ENCODE measurements at places on chromosomes 12 and 14.

DNA sequence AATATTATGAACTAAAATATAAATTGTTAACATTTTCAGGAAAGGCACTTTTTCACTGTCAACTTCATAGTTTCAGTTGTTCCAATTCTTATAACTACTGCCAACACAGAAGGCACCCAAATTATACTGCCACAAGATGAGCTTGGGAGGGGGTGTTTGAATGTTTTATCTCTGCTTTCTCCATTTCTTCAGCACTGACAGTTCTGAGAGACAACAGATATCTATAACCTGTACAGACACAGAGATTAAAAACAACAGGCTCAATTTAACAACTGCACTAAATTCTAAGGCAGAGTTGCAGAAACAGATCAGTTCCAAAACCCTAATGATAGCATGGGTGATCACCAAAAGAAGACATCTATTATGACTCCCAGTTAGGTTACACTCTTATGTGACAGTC is 12.8 kb downstream of the SCAF11 start:
- no peak for DNase-seq

DNA sequence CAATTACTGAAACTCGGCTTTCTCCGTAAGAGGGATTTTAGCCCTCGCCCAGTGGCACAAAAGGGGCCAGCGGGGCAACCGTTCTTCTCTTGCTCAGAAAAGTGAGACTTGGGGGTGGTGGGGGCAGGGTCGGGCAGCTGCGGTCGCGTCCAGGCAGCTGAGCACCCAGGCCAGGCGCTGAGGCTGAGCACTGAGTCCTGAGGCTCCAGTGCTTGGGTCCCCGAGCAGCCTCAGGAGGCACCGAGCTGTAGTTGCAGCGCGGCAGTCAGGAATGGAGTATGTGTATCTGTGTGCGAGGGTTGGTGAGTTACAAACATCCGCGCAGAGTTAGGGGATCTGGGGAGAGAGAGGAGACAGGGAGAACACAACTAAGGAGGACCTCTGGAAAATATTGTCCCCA is 4.1 kb upstream of the HOXC6 start:
- no peak for DNase-seq

GRCh38 chr12:52473768-52474167 is at the start of gene KRT6C:
TSS of gene KRT6C (minus strand) at chr12:52473805. CDS start at chr12:52473737, 68 bp downstream.
- DNase-seq = no peak

DNA sequence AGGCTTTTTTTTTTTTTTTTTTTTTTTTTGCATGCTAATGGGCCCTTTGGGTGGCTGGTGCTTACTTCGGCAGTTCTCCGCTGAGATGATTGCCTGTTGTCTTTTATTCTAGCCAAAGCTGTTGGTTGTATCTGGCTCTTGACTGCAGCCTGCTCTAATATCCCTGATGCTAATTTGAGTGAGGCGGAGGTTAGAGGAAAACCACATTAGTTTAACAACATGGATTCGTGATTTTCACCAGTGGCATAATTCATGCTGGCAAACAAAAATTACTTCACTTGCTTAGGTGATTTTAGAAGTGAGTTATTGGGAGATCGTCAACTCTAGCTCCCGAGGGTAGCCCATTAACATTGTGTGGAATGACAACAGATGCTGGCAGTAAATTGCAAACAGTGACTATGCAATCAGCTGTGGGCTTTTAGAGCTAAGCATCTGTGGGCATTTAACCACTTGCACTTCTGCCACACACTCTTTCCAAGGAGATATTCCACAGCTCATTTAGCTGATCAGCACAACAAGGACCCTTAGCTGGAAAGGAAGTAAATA is 97.6 kb upstream of the ZDHHC17 start:
- DNase-seq = peak; percentile 9

GRCh38 chr12:47742253-47742825 is 16.3 kb downstream of the RAPGEF3 start:
- no peak for DNase-seq

DNA sequence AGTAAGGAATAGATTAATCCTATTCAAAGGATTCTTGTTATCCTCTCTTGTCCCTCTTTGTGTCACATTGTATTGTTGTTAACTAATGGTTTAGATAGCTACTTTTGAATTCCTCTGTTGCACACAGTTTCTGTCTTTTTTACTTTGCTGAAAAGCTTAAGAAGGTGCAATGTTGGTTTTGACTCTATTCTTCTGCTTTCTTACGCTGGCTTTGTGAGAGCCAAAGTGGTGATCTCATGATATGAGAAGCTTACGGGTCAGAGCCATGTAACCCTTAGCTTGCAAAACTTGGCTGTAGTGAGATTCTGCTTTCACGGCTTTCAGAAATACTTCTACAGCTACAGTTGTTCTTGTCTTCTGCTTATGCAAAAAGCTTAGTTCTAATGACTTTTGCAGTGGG is 239.7 kb downstream of the TRHDE start:
- DNase-seq = no peak

- no peak for DNase-seq
Measured at GRCh38 chr14:33568935-33569579, 381.8 kb downstream of the EGLN3 start.

DNA sequence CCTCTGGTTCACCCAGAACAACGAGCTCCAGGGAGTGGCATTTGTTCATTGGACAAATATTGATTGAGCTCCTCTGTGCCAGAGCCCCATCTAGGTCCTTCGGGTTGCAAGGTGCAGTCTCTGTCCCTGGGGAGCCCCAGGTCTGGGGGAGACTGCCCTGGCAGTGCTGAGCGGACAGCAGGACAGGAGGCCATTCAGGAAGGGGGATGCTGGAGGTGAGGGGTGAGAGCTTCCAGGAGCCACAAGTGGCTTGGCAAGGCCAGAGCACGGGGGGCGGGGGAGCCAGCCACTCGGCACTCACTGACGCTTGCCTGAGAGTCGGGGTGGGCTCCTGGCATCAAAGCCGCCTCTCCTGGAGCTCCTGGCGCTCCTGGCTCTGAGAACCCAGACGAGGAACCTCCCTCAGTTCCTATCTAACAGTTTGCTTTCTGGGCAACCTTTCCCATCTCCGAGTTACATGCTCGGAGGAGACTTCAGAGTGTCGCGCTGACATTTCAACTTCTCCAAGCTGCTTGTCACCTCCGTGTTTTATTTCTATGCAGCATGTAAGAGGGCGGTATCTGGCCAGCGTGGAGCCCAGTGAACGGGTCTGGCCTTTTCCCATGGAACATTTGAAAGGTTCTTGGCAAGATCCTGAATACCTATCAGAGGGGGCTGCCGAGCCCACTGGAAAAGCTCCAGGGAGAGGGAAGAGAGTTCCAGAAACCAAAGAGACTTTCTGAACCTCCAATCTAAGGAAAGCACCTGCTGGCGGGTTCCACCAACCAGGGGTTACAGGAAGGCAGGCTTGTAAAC is 62.0 kb upstream of the BCL11B start:
- DNase-seq = no peak

DNA sequence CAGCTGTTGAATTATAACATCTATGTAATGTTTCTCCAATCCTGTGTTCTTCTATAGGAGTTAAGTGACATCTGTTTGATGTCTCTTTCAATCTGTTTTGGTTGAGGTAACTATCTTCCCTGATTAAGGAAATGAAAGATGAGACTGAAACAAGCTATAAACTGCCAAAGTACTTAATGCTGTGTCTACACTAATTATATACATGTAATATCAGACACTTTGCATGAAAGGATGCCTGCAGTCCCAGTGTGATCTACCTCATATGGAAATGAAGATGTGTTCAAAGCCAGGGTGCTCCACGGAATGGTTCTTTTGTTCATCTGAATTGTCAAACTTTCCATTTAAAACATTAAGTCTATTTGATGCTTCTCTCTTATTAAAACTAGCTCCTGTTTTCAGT is 958.3 kb downstream of the GALC start:
- DNase-seq = no peak

GRCh38 chr14:55535516-55536203 is 44.3 kb upstream of the KTN1 start:
- DNase-seq = no peak

DNA sequence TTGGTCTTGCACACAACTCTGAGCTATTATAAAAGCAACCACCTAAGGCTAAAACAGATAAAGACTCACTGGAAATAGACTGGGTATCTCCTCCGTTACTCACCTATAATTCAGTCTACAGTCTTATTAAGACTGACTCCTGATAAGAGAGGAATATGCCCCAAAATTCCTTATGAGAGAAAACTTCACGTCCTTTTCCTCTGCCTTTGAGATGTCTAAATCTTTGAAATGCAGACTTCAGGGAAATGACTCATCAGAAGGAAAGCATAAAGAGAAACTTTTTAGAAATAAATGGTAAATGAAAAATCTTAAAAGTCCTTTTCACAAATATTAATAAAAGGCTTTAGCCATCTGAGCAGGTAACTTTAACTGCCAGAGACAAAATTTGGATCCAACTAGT is 187.5 kb upstream of the RTL1 start:
- DNase-seq = no peak

- no peak for DNase-seq
Measured at GRCh38 chr14:97283005-97283403, 485.8 kb downstream of the VRK1 start.

DNA sequence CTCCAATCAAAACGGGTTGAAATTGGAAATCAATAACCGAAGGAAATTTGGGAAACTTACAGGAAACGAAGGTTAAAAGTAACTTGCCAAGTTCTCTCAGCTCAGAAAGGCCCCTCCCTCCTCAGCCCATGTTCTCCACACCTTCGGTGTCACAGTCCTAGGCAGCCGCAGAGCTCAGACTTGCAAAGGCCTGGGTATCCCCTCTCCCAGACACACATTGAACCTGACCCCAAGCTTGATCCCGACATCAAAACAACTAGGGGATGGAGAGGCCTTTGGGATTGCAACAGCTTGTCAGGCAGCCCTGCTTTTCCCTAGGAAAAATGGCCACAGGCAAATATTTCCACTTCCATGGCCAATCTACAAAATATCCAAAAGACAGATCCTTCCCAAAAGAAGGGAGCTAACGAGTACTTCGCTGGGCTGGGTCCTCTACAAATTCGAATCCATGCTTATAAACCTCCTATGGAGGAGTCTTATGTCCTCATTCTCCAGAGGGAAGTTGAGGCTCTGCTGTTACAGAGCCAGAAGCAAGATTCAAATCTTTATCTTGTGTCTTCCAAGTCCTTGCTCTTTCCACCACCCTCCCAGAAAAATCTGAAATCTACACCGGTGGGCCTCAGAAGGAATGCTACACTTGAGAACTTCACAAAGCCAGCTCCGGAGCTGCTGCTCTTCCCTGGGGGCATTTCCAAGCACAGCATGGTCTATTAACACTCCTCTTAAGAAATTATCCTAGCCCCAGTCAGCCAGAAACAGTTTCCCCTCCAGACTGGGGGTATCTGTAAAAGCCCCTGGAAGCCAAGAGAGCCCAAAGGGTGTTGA is 35.7 kb upstream of the PNMA1 start:
- no peak for DNase-seq

DNA sequence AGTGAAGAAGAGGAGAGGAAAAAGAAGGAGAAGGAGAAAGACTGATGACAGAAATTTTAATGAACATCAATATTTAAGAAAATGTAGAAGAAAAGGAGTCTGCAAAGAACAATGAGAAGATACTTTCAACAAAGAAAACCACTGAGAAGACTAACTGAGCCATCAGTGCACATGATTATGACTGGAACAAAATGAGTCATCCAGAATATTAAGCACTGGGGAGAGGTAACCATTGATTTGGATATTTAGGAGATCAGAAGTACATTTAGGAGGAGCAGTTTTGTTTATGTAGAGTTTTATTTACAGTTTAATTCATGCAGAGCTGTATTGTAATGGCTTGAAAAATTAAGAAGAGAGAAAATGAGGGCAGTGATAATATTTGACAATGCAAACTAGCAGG is 159.1 kb downstream of the C12orf50 start:
- DNase-seq = no peak

DNA sequence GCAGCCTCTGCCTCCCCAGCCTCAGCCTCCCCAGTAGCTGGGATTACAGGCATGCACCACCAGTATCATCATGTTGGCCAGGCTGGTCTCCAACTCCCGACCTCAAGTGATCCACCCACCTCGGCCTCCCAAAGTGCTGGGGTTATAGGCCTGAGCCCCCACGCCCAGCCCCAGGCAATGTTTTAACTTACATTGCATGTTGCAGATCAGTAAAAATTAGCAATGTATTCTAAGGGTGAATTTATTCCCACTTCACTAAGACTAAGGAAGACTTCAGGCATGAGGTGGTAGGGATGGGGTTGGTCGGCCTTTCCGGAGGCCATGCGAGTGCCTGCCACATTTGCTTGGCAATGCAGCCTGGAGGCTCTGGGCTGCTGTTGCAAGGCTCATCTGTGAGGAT is 66.8 kb upstream of the JDP2 start:
- no peak for DNase-seq

- no peak for DNase-seq
Measured at GRCh38 chr12:19577281-19577530, 137.9 kb downstream of the AEBP2 start.
